ENCODE measurements at places on chromosomes 13 and 19.

- DNase-seq: no peak
Measured at GRCh38 chr13:98681049-98681448, 71.4 kb downstream of the SLC15A1 start.

DNA sequence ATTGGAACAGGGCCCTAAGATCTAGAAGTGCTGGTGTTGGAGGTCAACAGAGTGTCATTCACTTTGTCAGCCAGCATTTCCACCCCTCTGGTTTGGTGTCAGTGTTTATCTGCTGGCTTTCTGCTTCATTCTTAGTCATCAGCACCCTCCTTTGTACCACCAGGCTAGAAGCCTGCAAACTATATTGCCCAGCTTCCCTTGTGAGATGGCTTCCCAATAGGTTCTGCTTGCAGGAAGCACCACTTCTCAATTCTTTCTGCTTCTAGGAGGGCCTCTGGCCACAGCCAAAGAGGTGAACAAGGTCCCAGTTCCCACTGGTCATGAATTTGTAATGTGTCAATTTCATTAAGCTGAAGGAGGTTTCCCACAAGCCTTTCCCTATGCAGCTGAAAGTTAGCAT lies 36.4 kb upstream of the CALM3 start:
- no peak for DNase-seq

- no peak for DNase-seq
Measured at GRCh38 chr13:27393101-27393500, 31.3 kb upstream of the GTF3A start.

DNA sequence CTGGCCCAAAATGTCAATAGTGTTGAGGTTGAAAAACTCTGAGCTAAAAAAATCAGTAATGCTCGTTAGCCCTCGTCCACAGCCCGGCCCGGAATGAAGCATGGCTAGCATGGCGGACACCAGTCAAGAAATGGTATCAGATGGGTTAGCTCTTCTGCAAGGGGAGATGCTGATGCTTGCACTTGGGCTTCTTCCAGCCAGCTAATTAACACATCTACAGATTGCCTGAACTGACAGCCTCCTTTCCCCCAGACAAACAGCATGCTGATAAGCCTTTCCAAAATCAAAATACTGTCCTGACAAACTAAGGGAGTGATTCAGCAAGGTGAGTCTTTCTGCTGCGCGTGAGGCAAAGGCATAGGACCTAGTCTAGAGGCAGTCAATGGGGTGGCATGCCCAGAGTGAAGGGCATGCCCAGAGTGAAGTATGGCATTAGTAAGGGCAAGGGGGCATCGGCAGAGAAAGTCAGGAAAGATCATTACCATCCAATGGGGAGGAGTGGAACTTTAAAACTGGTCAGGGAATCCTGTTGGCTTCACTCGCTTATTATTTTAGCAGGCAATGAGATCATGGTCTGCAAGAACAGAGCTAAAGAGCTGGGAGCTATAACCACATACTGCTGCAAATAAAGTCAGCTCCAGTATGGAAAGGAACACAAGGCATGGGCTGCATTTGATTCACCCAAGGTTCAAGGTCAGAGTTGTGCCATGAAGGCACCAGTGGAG lies 30.2 kb upstream of the UBE2L5 start:
- DNase-seq: peak; percentile 61

GRCh38 chr13:51715613-51716012 lies 88.3 kb downstream of the DHRS12 start:
- no peak for DNase-seq

GRCh38 chr19:16013181-16013850 lies 63.0 kb upstream of the TPM4 start:
- DNase-seq: no peak

- no peak for DNase-seq
Measured at GRCh38 chr19:42126574-42126973, 5.7 kb downstream of the POU2F2 start.

GRCh38 chr13:75395066-75395465 lies 86.9 kb downstream of the TBC1D4 start:
- DNase-seq: no peak

GRCh38 chr13:19062801-19063200 lies 118.8 kb downstream of the TUBA3C start:
- DNase-seq: no peak

GRCh38 chr13:114286808-114287207 lies 5.4 kb downstream of the UPF3A start:
- no peak for DNase-seq

GRCh38 chr19:46428239-46429135 lies at the start of gene PNMA8C:
Gene PNMA8C (minus strand): TSS chr19:46428936. CDS start chr19:46428359, 577 bp downstream.
- DNase-seq: no peak

DNA sequence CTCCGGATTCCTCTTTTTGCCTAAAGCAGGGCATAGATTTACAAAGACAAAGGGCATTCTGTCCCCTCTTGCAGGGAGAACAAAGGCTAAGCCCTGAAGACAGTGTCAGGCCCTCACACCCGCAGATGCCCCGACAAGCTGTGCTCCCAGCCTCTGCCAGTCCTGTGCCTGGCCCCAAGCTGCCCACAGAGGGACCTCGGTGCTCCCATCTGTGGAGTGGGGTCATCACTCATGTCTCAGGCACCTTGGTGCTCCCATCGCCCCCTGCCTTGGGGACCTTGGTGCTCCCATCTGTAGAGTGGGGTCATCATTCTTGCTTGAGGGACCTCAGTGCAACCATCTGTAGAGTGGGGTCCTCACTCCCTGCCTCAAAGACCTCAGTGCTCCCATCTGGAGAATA lies 24.3 kb downstream of the C13orf46 start:
- no peak for DNase-seq

- no peak for DNase-seq
Measured at GRCh38 chr13:113232208-113233003, 23.0 kb downstream of the CUL4A start.

- no peak for DNase-seq
Measured at GRCh38 chr13:24183741-24184182, 23.2 kb downstream of the SPATA13 start.

DNA sequence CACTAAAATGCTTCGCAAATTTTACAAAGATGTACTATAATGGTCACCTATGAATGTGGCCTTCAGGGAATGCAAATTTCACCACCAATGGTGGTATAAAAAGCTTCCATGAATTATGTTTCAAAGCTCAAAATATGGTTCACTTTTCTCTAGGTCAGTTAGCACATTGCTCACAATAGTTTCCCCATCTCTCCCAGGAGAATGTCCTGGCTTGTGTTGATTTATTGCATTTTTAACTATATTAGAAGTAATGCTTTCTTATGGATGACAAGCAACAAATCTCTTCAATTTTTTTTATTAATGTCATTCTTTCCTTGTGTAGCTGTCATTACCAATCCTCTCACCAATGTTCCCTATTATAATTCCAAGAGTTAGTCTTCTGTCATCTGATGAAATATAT lies 621.2 kb downstream of the TBC1D4 start:
- no peak for DNase-seq

- no peak for DNase-seq
Measured at GRCh38 chr13:51626749-51627148, 42.5 kb downstream of the WDFY2 start.

- DNase-seq: no peak
Measured at GRCh38 chr19:35506011-35506410, 7.4 kb downstream of the DMKN start.

DNA sequence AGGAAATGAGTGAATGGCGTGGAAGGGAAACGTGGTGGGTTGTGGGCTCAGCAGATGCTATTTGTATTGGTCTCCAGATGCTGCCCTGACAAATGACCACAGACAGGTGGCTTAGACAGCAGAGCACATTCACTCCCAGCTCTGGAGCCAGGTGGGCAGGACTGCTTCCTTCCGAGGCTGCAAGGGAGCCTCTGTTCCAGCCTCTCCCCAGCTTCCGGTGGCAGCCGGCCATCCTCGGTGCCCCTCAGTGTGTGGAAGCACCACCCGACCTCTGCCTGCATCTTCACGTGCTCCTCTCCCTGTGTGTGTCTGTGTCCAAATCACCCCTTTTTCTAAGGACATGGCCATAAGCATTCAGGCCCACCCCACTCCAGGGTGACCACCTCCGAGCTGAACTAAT lies 105.1 kb downstream of the SOX1 start:
- no peak for DNase-seq

GRCh38 chr19:41123716-41124294 lies 9.6 kb downstream of the CYP2F1 start:
- DNase-seq: no peak

DNA sequence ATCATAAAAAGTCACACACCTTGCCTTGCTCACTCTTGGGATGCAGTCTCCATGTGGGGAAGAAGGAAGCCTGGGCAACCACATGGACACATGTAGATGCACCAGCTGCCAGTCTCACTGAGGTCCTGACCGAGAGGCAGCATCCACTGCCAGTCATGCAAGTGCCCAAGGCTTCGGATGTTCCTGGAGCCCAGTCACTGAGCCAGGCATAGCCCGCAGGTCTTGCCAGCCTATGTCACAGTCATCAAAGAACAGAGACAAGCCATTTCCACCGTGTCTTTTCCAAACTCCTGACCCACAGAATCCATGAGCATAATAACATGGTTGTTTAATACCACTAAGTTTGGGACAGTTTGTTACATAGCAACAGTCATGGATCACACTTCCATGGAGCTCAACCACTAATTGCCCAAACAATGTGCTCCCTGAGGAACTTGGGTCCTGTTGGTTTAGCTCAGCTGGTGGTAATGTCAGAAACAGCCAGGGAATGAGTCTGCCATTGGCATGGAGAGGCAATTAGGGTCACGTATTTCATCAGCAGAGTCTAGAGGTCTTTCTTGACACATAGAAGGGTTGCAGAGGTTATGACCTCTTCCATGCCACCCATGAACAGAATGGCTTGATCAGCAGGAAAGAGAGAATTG lies 21.5 kb downstream of the STARD13 start:
- DNase-seq: no peak

DNA sequence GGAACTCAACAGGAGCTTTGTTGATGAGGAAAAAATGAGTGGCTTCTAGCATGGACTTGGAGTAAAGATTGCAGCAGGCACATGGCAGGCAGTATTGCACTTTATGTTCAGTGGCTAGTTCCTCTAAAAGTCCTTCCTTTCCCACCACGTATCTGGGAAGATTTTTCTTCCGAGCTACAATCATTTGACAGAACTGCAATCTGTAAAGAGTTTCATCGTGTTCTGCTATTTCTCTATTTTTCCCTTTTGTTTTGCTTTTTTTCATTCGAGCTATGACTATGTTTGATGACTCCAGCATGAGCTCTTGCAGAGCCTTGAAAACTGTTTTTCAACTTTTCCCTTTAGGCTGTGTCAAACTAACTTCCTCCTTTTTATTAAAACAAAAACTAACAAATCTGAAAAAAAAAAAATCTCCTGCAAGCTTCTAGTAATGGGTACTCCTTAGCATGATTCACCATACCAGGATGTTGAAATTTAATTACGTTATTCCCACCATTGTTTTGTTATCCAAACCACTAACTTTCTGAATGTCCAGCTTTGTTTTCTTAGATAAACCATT lies 12.3 kb downstream of the CLDN10 start:
- no peak for DNase-seq

GRCh38 chr13:29925457-29926097 lies 75.2 kb upstream of the UBL3 start:
- no peak for DNase-seq

DNA sequence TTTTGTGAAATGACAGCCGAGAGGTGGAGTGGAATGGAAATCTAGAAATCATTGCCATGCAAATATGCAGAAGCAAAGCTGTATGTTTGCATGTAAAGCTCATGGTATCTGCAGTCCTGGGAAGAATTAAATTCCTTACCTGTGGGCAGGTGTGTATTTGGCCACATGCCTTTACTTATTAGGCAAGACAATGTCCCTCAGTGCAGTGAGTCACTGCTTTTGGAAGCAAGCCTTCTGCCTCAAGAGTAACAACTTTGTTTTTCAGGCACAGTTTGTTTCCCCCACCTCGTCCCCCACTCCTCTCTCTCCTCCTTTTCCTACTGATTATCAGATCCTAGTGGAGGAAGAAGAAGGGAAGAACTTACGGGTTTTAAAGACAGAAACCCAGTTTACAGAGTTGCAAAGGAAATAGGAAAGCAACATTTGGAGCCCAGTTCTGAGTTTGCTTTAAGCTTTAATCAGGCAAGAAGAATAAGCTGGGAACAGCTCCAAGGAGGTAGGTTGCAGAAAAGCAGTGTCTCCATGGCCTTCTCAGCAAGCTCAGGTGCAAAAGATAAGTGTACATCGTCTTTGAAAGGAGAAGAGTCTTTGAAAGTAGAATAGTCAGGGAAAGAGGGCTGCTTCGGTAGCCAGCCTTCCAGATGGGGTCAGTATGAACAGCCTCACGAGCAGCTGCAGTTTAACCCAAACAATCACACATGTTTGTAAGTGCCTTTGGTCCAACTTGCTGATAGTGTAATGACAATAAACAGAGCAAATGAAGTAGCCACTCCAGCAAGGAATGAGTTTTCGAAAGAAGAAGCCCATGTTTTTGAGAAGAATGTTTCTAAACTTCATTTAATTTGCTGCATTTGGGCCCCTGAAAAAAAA lies 190.1 kb downstream of the KLF5 start:
- no peak for DNase-seq

GRCh38 chr19:55178781-55179599 lies 1.1 kb downstream of the SYT5 start:
- DNase-seq: peak; percentile 43

- DNase-seq: no peak
Measured at GRCh38 chr13:74838096-74838495, 643.9 kb downstream of the TBC1D4 start.

GRCh38 chr19:13154911-13155471 lies 4.8 kb downstream of the IER2 start:
- DNase-seq: peak; percentile 54

GRCh38 chr19:15404097-15404779 lies 14.6 kb downstream of the AKAP8L start:
- DNase-seq: no peak

DNA sequence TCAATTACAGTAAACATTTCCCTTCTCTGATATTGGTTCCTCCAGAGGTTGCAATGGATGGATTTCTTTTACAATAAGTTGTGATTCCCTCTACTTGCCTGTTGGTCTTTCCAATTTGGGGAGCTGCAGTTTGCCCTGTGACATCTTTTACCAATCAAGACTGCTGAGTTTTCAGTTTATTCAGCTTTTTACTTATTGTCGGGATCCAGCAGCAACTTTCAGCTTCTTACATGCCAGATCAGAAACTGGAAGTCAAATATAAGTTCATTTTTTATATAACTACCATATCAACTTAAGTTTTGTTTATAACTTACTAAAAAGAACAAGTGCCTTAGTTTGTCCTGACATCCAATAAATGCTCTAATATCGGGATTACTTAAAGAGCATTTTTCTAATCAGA lies 10.5 kb downstream of the OR10H3 start:
- no peak for DNase-seq

DNA sequence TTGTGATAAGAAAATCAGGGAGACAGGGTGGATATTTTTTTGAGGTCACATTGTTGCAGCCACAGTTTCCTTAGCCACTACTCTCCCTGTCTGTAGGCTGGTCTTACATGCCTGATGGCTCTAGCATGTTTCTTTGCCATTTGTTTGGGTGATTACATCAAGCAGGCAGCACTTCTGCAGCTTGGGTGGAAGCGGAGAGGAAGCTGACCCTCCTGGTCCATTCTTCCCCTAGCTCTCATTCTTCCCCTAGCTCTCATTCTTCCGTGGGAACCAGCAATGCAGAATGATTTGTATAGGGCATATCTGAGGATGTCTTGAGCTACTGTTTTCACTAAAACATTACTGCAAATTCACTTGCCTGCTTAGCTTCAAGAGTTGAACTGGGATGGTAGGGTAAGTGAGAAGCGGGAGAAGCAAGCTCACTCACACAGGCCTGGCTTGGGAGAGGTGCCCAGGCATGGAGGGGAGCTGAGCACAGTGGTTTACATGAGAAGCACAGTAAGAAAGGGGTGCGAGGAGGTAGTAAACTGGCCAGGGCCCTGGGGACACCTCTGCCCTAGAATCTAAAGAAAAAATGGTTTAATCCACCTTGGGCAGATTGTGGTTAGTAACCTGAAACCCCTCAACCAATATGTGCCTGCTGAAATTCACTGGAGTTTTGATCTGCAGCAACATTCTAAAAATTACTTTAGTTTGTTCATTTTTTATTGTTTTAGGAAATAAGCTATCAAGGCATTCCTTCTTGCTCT lies 538.9 kb downstream of the RFC3 start:
- no peak for DNase-seq
